ENCODE measurements at places on chromosomes 5 and 9.

GRCh38 chr9:124284237-124284831, 26.6 kb downstream of the NEK6 start:
- no peak for DNase-seq
- no peaks in the 10 kb centered on the region for H3K36me3 ChIP-seq
- H3K27ac ChIP-seq = no peak overlapping the region
- H3K27me3 ChIP-seq = no peaks in the 10 kb centered on the region

DNA sequence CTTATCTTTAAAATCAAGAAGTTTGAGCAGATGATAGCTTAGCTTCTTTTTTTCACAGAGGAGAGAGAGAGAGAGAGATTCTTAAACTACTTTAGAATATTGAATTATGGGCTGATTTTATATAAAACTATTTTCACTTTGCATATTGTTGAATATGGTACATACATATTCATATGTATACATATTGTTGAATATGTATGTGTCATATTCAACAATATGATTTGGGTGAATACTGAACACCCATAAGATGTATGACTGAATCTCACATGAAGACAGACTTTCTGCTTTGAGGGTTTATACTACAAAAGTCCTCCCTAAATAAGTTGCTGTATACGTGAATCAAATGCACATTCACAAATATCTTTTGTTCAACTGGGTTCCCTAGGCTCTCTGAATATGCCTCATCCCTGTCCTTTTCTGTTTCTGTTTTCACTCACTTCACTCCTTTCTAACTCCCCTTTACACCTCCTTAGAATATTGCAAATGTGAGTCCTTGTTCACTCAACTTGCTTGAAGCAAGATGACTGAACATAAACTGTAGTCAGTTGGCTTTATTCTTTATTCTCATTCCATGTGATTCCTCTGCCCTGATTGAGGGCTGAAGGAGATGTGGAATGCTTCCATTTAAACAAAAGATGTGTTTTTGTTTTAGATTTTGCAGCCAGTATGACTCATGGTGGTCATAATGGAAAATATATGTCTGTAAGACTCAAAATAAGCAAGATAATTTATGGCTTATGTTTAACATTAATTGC, 225.4 kb upstream of the DAB2 start:
- H3K4me1 ChIP-seq = 0 out of 2 replicates have a peak, but pooled peaks cover 3% of the 10 kb centered on the region
- no peak for DNase-seq
- H3K27ac ChIP-seq = peak overlapping the region; percentile 24
- no peaks in the 10 kb centered on the region for H3K27me3 ChIP-seq

- peaks cover 6% of the 10 kb centered on the region for H3K36me3 ChIP-seq
- no peak for DNase-seq
- peaks cover 14% of the 10 kb centered on the region for H3K4me1 ChIP-seq
- H3K27me3 ChIP-seq = no peaks in the 10 kb centered on the region
- H3K27ac ChIP-seq = peak overlapping the region; percentile 8
Measured at GRCh38 chr5:133967124-133967523, 1.3 kb downstream of the C5orf15 start.

GRCh38 chr5:7902201-7902600, 33.3 kb downstream of the MTRR start:
- H3K4me1 ChIP-seq = no peaks in the 10 kb centered on the region
- H3K4me3 ChIP-seq = no peak overlapping the region
- H3K27ac ChIP-seq = no peak overlapping the region

- no peaks in the 10 kb centered on the region for H3K27me3 ChIP-seq
- H3K4me1 ChIP-seq = peaks cover 61% of the 10 kb centered on the region
- H3K36me3 ChIP-seq = no peaks in the 10 kb centered on the region
Measured at GRCh38 chr5:160926428-160926827, 74.4 kb upstream of the ATP10B start.

- DNase-seq = no peak
- H3K4me3 ChIP-seq = no peak overlapping the region
- no peaks in the 10 kb centered on the region for H3K27me3 ChIP-seq
Measured at GRCh38 chr5:133307275-133307674, 255.5 kb downstream of the HSPA4 start.

DNA sequence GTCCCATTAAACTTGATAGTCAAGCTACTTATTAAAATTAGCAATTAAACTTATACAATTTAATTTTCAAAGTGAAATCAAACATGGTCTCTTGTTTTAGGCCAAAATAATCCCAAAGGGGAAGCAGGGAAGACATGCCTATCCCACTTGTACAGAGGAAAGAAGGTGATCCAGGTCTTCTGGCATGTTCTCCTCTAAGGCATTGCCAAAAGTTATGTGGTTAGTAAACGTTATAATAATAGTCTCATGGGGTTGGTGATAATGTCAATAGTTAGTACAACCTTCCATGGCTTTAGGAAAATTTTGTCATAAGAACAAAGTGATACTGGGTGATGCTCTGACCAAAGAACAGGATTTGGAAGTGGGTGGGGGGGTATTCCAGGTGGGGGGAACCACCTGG, 52.8 kb downstream of the ROR2 start:
- no peak for DNase-seq
- no peaks in the 10 kb centered on the region for H3K27me3 ChIP-seq

- H3K27me3 ChIP-seq = no peaks in the 10 kb centered on the region
- peak overlapping the region; percentile 44 for H3K27ac ChIP-seq
- no peak overlapping the region for H3K4me3 ChIP-seq
- DNase-seq = no peak
- peaks cover 11% of the 10 kb centered on the region for H3K4me1 ChIP-seq
Measured at GRCh38 chr5:76831110-76831452, 12.3 kb downstream of the F2RL1 start.

GRCh38 chr5:154214371-154215106, 24.0 kb downstream of the GALNT10 start:
- no peak overlapping the region for H3K4me3 ChIP-seq
- no peak for DNase-seq
- no peaks in the 10 kb centered on the region for H3K27me3 ChIP-seq
- H3K27ac ChIP-seq = no peak overlapping the region

DNA sequence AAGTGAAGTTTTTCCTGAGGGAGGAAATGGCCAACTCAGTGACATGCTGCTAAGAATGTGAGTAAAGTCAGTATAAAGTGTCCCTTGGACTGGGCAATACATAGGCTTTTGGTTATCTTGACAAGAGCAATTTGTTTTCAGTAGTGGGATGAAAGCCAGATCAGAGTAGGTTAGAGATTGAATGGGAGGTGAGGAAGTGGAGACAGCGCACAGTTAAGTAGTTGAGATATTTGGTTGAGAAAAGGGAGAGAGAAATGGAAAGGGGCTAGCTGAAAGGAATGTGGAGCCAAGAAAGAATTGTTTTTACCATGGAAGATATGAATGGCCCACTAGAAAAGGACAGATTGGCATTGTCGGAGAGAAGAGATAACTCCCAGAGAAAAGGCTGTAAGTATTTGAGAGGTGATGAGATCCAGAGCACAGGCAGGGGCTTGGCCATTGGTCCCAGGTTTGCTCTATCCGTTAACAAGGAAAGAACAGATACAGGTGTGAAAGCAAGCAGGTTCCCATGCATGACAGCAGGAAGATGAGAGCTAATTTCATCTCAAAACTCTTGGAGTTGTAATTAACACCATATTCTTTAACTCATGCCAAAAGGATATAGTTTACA, 392.0 kb downstream of the NR2F1-AS1 start:
- H3K4me3 ChIP-seq = no peak overlapping the region
- H3K4me1 ChIP-seq = 0 out of 2 replicates have a peak, but pooled peaks cover 10% of the 10 kb centered on the region
- H3K27ac ChIP-seq = no peak overlapping the region
- no peaks in the 10 kb centered on the region for H3K36me3 ChIP-seq
- no peak for DNase-seq
- no peaks in the 10 kb centered on the region for H3K27me3 ChIP-seq

DNA sequence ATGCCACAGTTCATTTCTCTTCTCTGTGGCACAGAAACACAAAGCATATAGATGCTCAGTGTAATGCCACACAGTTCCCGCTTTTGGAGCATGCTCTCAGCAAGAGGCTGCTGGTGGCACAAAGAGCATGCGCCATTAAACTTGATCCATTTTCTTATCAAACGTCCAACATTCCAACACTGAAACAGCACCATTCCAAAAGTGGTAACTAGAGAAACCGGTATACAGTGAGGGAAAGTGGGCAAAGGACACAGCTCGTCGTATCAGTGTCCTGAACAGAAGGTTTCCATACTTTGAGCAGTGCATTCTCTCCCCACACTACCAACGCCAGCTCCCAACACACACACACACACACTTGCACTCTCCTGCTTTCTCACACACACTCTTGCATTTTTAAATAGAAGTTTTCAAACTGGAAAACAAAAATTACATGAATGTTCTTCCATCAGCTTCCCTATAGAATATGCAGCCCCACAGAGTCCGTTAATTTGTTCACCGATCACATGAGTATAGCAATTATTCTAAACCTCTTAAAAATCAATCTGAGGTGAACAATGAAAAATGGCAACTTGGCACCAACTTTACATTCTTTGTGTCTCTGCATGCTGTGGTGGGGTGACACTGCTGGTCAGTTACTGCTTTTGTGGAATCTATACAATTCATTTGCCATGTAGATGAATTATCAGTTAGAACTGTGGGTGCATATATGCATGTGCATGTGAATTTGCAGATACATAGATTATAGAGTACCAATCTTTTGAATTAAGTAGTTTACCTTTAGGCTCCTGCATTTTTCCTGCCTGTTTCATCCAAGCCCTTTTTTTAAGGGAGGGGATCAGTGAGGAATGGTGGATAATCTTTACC, 5.7 kb downstream of the NFIB start:
- no peak overlapping the region for H3K27ac ChIP-seq
- peaks cover 37% of the 10 kb centered on the region for H3K4me1 ChIP-seq
- H3K4me3 ChIP-seq = no peak overlapping the region
- no peak for DNase-seq
- peaks cover 12% of the 10 kb centered on the region for H3K36me3 ChIP-seq
- peaks cover 17% of the 10 kb centered on the region for H3K27me3 ChIP-seq

GRCh38 chr9:137379761-137380161, 43.2 kb downstream of the EXD3 start:
- peaks cover 3% of the 10 kb centered on the region for H3K4me1 ChIP-seq
- no peak overlapping the region for H3K4me3 ChIP-seq
- H3K27ac ChIP-seq = no peak overlapping the region

DNA sequence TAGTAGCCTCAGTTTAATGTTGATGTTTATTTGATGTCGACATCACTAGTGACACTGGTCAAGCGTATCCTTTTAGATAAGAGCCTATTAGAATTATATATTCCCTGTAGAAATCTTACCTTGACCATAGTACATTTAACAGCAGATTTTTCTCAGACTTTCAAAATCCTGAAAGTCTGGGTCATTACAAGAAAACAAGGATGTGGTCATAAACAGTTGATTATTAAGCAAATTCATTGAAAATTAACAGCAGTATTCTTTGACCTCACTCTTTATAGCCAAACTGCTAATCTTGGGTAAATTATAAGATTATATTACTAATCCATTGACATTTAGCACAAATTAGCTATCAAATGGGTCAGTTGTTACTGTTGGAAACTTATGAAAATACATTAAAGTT, 83.4 kb downstream of the GHR start:
- no peak for DNase-seq
- no peak overlapping the region for H3K4me3 ChIP-seq
- H3K36me3 ChIP-seq = no peaks in the 10 kb centered on the region
- no peaks in the 10 kb centered on the region for H3K27me3 ChIP-seq
- H3K27ac ChIP-seq = no peak overlapping the region

- H3K36me3 ChIP-seq = no peaks in the 10 kb centered on the region
- no peaks in the 10 kb centered on the region for H3K27me3 ChIP-seq
- no peak overlapping the region for H3K4me3 ChIP-seq
Measured at GRCh38 chr5:88819301-88819999, 63.5 kb downstream of the MEF2C start.

- H3K4me3 ChIP-seq = no peak overlapping the region
- H3K27me3 ChIP-seq = no peaks in the 10 kb centered on the region
- no peak overlapping the region for H3K27ac ChIP-seq
- H3K4me1 ChIP-seq = no peaks in the 10 kb centered on the region
- no peaks in the 10 kb centered on the region for H3K36me3 ChIP-seq
Measured at GRCh38 chr5:92484484-92484883, 1096.5 kb downstream of the NR2F1-AS1 start.

DNA sequence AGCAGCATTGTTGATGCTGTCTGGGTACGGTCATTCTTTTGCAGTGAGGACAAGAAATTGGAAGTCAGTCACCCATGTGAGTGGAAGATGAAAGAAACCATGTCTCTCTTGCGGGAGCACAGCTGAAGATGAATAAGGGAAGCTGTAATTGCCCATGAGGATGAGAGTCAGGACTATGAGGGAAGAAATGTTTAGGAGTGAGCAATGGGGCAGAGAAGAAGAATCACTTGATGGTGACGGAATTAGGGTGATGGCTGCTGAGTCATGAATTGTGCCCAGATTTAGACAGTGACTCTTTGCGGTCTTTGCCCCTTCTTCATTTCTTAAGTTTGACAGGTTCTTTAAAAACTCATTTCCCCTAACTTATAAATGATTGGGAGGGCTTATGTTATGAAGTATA, 183.3 kb downstream of the MAST4 start:
- no peak overlapping the region for H3K4me3 ChIP-seq
- no peak for DNase-seq
- peaks cover 5% of the 10 kb centered on the region for H3K36me3 ChIP-seq
- H3K27ac ChIP-seq = no peak overlapping the region
- no peaks in the 10 kb centered on the region for H3K4me1 ChIP-seq
- H3K27me3 ChIP-seq = no peaks in the 10 kb centered on the region

- H3K27me3 ChIP-seq = no peaks in the 10 kb centered on the region
- DNase-seq = no peak
- H3K36me3 ChIP-seq = no peaks in the 10 kb centered on the region
- H3K4me3 ChIP-seq = no peak overlapping the region
- 0 out of 2 replicates have a peak, but pooled peaks cover under 1% of the 10 kb centered on the region for H3K4me1 ChIP-seq
Measured at GRCh38 chr5:168681556-168682183, 102.5 kb upstream of the PANK3 start.

GRCh38 chr9:19922476-19923118, 133.8 kb upstream of the SLC24A2 start:
- no peak overlapping the region for H3K27ac ChIP-seq
- H3K27me3 ChIP-seq = peaks cover 6% of the 10 kb centered on the region
- H3K4me1 ChIP-seq = peaks cover 32% of the 10 kb centered on the region
- H3K4me3 ChIP-seq = no peak overlapping the region

DNA sequence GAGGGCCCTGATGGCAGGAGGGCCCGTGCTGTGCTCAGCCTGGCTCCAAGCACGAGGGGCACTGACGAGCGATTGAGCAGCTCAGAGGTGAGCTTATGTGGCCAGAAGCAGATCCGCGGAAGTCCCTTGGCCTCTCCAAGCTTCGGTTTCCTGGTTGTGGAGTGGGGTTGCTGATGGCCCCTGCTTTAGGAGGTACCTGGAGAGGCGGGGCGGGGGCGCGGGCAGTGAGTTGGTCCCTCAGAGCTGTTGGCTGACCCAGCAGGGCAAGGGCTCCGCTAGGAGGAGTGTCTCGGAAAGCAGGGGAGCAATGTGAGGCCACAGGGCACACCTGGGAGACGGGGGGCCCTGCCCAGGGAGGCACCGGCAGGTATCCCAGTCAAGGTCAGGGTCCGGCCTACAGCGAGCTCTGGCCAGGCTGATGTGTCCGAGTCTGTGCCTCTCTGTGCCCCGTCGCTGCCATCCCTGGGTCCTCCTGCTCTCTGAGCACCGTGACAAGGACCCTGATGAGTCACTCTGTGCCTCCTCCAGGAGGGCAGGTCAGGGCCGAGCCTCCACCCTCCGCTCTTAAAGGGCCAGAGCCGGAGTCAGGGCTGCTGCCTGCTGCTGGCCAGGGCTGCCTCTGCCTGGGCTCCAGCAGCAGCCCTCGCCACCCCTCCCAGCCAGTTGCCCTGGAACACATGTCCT, 14.8 kb downstream of the NCS1 start:
- H3K4me1 ChIP-seq = peaks cover 31% of the 10 kb centered on the region
- DNase-seq = peak; percentile 65
- no peaks in the 10 kb centered on the region for H3K36me3 ChIP-seq
- 0 out of 2 replicates have a peak overlapping the region, but pooled peaks have one; percentile 8 for H3K4me3 ChIP-seq

- peaks cover 10% of the 10 kb centered on the region for H3K4me1 ChIP-seq
- DNase-seq = no peak
- peaks cover 15% of the 10 kb centered on the region for H3K27me3 ChIP-seq
- H3K36me3 ChIP-seq = no peaks in the 10 kb centered on the region
- no peak overlapping the region for H3K4me3 ChIP-seq
Measured at GRCh38 chr5:178642351-178642909, 15.6 kb upstream of the CLK4 start.
